ENCODE measurements at places on chromosomes 1 and 21.

DNA sequence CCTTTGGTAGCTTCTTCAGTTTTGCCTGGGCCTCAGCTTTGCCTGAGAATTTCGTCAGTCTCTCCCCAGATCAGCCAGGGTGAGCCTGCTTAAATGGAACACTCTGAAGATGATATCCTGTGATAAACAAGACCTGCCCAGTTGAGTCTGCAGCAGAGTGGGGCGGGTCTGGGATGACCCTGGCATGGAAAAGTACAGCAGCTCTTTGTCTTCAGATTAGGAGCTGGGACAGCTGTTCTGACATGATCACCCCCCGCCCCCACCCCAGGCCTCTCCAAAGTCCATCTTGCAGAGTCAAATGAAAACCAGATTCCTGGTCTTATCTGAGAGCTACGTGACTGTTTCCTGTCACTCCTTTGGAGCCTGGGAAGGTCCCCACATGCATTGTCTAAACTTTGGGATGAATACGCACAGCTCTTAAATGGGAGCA is 2.2 kb upstream of the TMEM51 start:
- no peak for DNase-seq

DNA sequence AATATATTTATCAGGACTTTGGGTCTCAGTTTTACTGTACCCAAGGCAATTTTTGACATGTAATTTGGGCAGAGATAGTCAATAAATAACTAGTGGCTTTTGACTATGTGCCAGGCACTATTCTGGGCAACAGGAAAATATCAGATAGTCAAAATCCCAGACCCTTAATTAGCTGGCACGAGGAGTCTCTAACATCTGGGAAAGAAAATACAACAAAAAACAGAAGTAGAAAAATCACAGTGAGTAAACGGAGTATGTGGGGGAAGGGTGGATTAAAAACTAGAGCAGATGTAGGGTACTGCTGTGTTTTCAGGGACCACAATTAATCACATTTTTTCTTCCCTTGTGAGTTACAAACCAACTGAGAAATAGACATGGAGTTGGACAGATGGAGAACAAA is 217.8 kb downstream of the NCAM2 start:
- DNase-seq: no peak

- no peak for DNase-seq
Observed at GRCh38 chr1:83632906-83633305, 366.0 kb downstream of the TTLL7 start.

DNA sequence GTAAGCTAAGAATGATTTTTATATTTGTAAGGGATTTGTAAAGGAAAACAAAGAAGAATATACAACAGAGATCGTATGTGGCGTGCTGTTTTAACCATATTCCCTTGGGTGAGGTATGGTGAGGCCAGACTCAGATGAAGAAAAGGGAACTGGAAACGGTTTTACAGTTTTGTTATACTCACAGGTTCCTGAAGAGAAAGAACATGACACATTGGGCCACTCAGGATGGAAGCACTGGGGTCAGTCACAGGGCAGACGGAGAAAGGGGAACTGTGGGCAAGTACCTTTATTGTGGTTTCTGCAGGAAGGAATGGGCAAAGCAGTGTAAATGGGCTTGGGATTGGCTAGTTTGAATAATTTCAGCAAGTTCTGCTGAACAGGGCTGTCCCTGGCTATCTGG is 177.4 kb downstream of the LBR start:
- no peak for DNase-seq

- no peak for DNase-seq
Observed at GRCh38 chr1:171218661-171219060, 29.6 kb upstream of the FMO1 start.

- no peak for DNase-seq
Observed at GRCh38 chr1:88237058-88237457, 447.0 kb upstream of the PKN2 start.

DNA sequence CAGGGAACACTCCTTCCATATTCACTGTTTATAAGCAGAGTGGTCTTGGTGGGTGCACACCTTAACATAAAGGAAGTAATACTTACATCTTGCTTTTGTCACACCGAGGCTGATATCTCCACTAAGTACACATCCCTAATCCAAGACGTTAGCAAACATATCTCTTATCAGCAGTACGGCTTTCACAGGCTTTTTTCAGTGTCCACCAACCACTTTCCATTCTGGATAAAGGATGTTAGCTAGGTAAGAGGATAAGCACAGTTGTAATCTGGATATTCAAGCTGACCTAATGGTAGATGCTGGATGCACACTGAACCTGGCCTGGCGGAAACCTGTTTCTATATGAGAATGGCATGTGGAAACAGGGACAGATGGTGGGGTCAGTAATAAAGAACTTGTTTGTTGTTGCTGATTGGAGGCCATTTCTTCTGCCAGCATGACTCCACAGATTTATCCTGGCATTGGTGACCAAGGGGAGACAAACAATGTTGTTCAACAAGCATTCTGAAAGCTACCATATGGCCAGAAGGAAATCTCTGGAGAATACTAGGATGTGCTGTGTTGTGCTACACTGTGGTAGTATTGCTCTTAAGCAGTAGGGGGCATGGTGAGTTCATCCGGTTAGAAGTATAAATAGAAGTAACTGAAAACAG is 416.4 kb downstream of the PTBP2 start:
- DNase-seq: peak; percentile 4

DNA sequence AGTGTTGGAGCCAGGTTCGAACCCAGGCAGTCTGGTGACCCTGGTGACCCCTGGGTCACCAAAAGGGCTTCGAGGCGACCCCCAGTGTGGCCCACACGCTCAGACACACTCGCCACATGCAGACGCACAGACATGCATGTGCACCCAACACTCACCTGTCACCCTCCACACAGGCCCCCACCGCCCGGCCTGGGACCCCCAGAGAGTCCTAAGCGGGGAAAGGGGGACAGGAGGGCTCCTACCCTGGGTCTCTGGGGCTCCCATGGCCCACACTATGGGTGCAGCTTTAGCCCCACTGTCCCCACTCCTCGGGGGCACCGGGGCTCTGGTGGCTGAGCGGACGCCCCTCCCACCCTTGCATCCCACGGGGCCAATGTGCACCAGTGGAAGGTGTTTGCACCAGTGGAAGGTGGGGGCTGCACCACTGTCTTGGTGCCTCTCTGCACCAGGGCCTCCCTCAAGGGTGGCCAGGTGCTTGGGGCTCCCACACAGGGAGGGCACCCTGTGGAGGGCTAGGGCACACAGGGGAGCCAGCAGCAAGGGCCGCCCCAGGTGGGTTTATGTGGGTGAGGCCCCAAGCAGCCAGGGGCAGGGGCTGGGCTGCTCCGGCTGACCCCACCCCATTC is 9.9 kb downstream of the CHD5 start:
- no peak for DNase-seq

DNA sequence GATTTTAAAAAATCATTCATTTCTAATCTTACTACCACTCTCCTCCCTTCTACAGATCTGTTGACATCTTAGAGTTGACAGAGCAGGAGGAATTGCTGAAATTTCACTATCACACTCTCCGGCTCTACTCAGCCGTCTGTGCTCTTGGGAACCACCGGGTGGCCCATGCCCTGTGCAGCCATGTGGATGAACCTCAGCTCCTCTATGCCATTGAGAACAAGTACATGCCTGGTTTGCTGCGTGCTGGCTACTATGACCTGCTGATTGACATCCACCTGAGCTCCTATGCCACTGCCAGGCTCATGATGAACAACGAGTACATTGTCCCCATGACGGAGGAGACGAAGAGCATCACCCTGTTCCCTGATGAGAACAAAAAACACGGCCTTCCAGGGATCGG is 276.7 kb downstream of the ZP4 start:
- no peak for DNase-seq

GRCh38 chr1:229253151-229253974 is 17.5 kb upstream of the RAB4A start:
- DNase-seq: peak; percentile 64

- no peak for DNase-seq
Observed at GRCh38 chr21:41894922-41895557, 15.9 kb upstream of the PRDM15 start.

DNA sequence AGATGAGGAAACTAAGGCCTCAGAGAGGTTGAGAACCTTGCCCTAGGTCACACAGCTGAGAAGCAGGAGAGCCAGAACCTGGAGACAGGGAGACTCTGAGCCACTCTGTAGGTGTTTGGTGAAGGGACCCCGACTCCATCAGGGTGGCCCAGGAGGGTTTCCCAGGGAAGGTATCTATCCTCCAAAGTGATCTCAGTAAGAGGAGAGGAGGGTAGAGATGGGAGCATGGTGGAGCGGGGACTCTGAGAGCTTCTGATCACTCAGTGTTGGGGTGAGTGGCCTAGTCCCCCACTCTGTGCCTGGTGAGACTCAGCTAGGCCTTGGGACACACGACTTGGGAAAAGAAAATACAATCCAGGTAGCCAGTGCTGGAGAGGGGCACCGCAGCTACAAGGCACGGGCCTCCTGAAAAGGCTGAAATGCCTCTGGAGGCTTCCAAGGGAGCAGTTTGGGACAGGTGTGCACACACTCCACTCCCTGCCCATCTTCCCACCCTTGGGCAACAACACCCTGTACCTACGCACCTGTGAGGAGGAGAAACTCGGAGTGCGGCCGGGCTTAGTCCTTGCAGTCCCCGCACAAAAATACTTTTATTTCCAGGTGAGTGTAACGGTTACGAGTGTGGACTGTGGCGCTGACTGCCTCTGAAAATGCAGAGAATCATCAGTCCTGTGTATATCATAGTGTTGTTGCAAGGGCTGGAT is 80.8 kb downstream of the CAMK2N1 start:
- DNase-seq: no peak

DNA sequence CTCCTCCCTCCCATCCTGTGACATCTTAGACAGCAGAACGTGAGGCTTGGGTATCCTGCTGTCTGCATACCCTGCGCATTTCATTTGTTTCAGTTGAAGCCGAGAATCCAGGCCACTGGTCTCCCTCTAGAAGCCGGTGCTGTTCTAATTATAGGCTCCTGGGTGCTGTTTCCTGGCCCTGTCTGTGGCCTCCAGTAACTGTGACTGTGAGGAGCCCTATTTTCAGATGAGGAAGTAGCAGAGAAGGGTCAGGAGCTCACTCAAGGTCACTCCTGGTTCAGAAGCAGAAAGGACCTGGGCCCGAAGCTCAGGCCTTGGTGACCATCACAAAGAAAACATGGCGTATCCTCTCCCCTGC is 24.0 kb downstream of the COQ8A start:
- DNase-seq: no peak

GRCh38 chr1:81142099-81142826 is 658.5 kb upstream of the ADGRL2 start:
- DNase-seq: no peak

- no peak for DNase-seq
Observed at GRCh38 chr1:231232870-231233734, 7.9 kb upstream of the GNPAT start.

DNA sequence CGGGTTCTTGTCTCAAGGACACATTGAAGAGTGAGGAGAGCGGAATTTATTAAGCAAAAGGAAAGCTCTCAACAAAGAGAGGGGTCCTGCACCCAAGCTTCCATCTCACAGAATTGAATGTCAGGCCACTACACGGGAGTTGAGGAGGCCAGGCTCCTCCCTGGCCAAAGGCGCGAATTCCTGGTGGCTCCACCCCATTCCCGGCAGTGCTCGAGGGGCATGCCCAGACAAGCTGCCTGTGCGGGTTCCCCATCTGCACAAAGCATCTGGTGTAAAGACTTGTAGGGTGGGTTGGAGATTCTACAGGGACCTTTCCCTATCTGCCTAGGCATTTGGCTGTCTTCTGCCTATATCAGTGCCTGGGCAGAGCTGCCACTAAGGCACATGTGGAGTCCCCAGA is 648.5 kb upstream of the PKN2 start:
- DNase-seq: no peak

- DNase-seq: no peak
Observed at GRCh38 chr1:33039840-33040239, 3.2 kb upstream of the AK2 start.

- DNase-seq: no peak
Observed at GRCh38 chr1:162070094-162070748, 730 bp downstream of the NOS1AP start.

DNA sequence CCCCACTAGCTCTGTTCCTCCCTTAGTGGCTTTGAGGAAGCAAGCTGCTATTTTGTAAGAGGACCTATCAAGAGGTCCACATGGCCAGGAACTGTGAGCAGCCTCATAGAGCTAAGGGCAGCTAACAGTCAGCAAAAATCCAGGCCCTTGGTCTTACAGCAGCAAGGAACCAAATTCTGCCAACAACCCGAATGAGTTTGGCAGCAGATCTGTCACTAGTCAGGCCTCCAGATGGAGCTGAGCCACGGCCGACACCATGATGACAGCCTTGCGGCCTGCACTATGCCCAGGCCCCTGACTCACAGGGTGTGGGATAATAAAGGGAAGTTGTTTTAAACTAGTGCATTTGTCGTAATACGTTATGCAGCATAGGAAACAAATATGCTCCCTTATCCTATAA is 28.0 kb upstream of the H3-3A start:
- DNase-seq: no peak

DNA sequence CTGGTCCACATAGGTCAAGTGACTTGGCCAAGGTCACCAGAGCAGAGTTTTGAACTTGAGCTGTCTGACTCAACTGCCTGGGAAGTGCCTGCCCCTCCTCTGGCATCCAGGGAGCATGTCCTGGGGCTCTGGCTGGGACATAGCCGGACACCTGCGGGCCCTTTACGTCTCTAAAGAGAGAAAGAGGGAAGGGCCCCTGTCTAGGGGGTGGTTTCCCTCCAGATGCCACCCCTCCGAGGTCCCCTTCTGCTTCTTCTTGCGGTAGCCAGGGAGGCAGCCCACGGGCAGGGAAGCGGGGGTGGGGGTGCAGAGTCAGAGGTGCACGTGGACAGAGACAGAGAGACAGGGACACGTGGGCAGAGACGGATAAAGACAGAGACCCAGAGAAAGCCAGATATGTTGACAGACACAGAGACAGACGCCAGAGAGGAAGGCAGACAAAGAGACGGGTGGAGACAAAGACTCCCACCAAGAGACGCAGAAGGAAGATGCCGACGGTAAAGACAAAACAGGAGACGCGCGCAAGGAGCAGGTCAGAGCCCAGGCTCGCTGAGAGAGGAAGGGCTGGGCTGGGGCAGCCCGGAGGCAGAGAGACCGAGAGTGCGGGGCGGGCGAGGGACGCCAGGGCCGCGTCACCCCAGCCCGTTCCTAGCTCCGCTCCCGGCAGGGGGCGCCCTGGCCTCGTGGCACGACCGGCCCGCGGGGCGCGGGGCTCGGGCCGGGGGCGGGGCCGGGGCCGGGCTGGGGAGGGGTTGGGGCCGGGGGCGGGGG is 458 bp upstream of the ALPL start:
- peak; percentile 28 for DNase-seq

DNA sequence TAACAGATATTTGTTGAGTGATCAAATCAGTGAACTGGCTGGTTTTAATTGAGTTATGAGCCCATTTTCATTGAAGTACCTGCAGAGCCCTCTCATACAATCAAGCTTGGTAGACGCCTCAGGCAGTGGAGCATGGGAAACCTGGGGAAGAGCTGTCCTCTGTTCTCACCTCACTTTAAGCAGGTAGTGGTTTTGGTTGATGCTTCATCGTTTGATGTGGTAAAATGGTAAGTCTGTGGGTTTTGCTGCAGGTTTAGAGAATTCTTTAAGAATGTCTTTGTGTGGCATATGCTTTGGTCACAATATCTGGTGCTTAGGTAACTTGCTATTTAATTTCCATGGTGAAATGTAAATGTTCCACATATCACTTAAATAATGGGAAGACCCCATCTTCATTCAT is 10.0 kb downstream of the LAMC1 start:
- DNase-seq: peak; percentile 2
